ENCODE measurements at places on chromosomes 5 and 9.

DNA sequence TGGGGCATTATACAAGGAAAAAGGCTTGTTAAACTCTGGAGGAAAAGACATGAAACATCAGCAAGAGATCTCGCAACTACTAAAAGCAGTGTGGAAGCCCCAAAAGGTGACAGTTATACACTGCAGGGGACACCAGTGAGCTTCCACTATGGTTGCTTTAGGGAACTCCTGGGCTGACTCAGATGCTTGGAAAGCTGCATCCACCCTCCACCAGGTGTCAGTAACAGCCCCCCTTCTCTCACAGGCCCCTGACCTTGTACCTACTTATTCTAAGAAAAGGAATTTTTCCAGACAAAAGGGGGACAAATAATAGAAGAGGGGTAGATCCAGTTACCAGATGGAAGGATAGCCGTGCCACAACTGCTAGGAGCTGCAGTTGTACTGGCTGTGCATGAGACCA, 154.4 kb upstream of the COX7C start:
- no peak for DNase-seq

DNA sequence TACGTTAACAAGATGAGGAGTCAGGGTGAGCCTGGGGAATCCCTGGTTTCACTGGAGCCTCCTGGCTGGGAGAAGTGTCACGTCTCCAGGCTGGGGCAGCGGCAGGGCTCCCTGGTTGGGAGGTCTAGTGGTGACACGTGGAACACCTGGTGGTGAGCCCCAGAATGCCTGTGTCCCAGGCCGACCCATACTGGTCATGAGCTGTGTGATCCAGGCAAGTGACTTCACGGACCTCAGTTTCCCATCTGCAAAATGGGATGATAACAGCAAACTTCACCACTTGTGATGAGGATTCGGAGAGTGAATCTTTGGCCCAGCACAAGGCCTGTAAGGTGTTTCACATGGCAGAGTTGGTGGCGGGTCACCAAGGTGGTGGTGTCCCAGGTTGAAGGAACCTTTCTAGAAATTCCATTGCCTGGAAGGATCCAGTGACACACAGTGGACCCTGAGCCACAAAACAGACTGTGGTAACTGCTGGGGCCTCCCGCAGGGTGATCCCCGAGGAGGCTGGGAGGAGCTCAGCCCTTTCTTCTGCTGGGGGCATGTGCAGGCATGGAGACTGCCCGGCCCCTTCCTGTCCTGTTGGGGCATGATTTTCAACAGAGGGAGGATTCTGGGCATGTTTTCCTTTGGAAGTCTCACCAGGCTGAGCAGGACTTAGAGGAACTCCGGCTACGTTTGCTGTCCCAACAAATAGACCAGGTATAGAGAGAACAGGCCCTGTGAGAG, 153.9 kb upstream of the IER5L start:
- DNase-seq, result no peak

GRCh38 chr9:108168236-108168850, 678.8 kb upstream of the KLF4 start:
- DNase-seq, result no peak

DNA sequence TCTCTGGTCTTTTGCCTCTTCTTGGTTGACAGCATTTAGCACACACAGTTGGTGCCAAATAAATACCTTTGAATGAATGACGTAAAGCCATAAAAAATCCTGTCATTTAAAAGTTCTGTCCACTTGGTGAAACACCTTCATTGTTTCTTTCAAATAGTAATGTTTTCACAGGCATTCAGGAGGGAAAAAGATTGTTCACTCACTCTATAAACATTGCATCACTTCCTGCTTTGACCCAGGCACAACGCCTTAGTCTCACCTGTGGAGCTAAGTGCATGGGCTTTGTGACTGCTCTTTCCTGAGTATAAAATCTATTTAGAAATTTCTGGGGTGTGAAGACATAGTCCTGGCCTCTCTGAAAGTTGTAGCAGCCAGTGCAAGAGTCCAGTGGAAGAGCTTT, 88.9 kb upstream of the CXCL14 start:
- no peak for DNase-seq

GRCh38 chr9:79990536-79990935, 418.8 kb downstream of the TLE4 start:
- DNase-seq, result no peak

DNA sequence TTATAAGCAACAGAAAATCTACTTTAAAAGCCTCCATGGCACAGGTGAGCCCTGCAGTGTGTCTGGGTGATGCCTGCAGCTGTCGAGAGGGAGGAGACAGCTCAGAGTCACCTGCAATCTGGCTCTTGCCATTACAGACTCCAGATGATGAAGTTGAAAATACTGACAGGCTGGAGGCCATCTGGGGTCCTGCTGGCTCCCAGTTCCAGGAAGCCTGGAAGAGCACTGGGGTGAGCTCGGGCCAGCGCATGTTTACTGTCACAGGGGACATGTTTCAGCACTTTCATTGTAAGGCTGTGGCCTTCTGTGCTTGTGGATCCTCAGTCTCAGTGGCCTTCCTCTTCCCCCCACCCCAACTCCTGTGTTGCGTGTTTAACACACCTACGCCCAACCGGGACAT, 28.4 kb downstream of the CEL start:
- no peak for DNase-seq

GRCh38 chr5:57383093-57383861, 99.3 kb downstream of the ACTBL2 start:
- peak; percentile 54 for DNase-seq

- DNase-seq, result no peak
Measured at GRCh38 chr9:84146893-84147710, 166.5 kb downstream of the RMI1 start.

DNA sequence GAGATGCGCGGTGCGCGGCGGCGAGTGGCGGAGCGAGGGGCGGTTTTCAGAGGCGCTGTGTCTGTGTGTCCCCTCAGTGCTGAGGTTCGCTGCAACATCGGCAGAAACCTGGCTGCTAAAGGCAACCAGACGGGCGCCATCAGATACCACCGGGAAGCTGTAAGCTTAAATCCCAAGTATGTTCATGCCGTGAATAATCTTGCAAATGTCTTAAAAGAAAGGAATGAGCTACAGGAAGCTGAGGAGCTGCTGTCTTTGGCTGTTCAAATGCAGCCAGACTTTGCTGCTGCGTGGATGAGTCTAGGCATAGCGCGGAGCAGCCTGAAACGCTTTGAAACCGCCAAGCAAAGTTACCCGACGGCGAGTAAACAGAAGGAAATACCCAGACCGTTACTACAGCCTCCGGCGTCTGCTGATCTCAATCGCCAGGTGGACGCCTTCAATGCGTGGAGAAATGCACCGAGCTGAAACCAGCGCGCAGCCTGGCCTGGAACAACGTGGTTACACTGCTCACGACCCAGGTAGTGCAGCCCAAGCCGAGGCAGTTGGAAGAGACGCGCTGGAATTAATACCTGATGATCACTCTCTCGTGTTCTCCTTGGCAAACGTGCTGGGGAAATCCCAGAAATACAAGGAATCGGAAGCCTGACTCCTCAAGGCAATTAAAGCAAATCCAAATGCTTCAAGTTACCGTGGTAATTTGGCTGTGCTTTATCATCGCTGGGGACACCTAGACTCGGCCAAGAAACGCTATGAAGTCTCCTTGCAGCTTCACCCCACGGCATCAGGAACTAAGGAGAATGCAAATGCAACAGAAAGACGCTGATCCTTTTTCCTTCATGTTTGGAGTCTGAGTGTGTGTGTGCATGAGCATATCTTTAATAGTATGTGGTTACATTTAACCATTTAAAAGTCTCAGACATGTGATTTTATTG, 15.9 kb downstream of the OR2V1 start:
- no peak for DNase-seq

DNA sequence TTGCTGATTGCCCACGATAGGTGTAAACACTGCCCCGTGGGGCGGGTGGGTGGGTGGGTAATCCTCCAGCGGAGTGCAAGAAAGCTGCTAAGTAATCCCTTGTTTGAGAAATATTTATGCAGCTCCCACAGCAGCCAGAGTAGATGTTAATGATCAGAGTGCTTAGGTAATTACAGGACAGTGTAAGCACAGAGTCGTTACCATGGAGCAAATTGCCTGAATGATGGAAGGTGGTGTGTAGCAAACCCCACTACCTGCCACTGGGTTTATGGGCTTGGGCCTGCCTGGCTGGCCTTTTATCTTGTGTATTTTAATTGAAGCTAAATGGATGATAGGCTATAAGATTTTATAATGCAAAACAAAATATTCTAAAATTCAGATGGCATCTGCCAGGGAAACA, 110.0 kb downstream of the COL5A1 start:
- DNase-seq, result no peak

DNA sequence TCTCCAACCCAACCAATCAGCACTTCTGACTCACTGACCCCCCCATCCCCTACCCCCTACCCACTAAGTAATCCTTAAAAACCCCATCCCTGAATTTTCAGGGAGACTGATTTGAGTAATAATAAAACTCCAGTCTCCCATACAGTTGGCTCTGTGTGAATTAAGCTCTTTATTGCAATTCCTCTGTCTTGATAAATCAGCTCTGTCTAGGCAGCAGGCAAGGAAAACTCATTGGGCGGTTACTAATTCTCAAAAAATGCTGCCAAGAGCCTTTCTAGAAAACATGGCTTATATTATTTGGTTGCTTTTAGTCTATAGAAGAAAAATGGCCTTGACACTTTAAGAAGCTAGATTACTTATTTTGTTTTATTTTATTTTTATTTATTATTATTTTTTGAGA, 131.7 kb downstream of the SUSD1 start:
- DNase-seq, result no peak

DNA sequence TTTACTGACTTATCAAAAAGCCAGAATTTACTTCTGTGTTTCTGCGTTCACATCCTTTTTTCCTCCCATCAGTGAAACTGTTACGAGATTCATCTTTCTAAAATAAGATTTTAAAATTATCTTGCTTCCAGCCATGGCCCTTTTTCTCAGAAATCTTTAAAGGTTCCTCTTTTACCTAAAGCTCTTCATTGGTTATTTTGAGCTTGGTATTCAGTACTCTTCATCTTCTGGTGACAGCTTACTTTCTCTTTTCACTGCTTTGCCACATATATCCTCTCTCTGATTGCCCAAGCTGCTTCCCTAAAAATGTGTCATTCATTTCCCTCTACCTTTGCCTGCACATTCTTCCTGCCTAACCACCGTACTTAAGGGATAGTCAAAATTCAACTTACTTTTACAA, 32.3 kb downstream of the TGFBR1 start:
- DNase-seq, result no peak

DNA sequence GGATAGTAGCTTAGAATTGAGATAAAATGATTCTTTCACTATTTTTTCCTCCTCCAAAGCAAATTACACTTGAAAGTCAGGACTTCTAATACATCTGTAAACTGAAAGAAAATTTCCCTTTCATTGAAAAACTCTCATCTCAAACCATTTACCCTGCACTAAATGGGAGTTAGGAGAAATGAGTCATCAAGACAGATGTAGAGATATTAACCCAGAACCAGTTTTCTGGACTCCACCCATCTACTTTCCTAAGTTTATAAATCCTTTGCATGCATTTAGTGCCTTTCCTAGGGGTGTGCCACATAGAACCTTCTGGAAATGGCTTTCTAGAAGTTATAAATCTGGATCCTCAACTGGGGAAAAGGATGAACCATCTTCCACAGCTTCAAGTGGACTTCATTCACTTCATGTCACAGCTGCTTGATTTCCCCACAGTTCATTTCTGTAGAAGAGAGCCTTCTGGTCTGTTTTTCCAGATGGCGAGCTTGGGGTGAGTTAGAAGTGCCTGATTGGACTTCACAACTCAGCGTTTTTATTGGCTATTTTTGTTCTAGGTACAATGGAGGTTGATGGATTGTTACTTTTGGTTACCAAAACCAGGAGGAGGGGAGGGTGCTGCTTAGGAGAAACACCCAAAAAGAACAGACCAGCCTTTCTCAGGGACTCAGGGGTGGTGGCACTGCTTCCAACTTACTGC, 72.5 kb upstream of the GPR151 start:
- peak; percentile 30 for DNase-seq

DNA sequence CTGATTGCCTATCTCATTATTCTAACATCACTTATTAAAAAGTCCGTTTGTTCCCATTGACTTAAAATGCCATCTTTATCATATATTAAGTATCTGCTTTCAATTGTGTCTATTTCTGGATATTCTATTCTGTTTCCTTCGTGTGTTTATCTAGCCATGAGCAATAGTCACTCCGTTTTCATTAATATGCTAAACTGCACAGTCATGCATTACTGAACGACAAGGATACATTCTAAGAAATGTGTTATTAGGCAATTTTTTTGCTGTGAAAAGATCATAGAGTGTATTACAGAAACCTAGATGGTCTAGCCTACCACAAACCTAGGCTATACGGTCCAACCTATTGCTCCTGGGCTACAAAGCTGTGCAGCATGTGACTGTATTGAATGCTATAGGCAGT, 482.9 kb downstream of the IRX1 start:
- no peak for DNase-seq

GRCh38 chr9:97711223-97711626, 14.1 kb upstream of the XPA start:
- DNase-seq, result no peak

DNA sequence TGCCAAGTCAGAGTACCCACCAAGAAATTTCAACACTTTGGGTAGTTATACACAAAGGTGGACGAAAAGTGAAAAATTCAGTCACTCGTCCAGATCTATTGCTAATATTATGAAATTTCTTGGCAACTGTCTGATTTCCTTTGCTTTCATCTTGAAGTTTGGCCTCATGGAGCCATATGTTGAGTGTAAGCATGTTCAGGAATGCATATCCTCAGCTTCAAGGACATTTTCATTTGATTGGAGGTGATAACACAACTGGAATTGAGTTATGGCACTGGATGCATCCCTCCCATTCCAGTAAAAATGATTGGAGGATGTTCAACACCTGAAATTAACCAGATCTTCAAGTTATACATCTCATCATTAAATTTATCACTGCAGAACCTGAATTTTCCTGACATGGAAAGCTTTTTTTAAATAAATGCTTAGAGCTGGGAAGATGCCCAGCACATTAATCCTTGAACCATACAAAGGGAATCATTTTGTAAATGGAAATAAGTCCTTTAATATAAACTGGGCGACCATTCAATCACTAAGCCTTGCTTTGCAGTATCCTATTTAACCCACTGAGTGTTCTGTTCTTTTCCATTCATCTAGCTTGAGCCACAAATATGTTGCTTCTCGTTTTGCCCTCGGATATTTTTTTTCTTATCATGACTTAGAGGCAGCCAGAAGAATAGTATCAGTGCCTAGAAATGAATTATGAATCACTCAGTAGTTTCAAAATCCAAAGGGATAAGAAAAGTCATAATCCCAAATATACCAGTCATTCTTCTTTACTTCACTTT, 273.7 kb upstream of the PIK3R1 start:
- DNase-seq, result no peak

- no peak for DNase-seq
Measured at GRCh38 chr9:105257809-105258208, 13.4 kb downstream of the SLC44A1 start.

Measured in H54 (cell line).